ENCODE measurements at places on chromosomes 5 and 9.
A peak's percentile ranks its signal among the peaks of the same experiment; 100 is the strongest.

DNA sequence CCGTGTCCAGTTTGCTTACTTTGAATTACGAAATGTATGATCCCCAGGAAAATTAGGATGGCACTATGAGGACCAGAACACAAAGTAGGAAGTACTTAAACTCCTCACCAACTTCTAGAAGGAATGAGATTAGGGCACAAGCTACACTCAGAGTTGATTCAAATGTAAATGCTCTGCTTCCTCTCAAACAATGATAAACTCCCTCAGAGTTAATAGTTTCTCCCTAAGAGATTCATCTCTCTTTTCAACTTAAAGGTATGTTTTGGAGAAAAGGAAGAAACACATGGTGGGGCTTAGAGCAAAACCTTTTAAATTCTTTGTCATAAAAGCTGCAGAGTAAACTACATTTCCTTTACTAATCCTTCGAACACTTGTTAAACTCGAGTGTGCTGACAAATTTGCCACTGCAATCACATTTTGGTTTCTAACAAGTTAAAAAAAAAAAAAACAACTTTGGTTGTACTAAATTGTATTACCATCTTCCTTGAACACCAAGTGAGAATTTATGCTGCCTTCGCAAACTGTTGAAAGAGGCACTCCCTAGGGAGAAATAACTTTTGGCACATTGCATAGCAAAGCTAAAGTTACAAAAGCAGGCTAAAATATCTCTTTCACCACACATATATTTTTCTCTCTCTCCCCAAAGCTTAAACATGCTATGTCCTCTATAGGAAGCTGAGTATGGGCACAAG, 66.6 kb downstream of the DENND1A start:
- no peak for DNase-seq

GRCh38 chr9:110207071-110207641, 803 bp downstream of the C9orf152 start:
- no peak for DNase-seq

- no peak for DNase-seq
These were observed 1.4 kb downstream of the ODF2 start for GRCh38 chr9:128457207-128457606.

DNA sequence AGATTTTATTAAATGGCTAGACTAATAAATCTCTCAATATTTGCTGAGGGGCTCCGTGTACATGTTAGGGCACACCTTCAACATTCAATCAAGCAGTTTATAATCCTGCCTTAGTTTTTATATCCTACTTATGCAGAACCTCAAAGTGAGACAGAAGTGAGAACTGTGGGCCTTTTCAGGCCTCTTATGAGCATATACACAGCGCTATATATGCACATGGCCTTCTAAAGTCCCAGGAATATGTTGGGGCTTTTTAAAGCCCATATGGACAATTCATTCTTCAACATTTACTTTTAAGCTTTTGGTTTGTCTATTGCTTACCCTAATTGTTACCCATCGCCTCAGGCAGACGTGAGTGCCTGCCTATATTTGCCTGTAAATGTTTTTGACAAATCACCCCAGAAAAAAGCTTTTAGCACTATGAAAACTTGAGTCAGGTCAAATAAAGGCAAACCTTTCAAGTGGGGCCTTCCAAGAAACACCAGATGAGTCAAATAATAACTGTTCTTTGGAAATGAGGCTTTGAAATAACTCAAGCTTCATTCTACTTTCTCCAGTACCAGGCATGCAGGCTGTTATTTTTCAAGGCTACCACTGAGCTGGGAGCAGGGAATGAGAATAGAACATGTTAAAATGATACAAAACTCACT, 58.2 kb downstream of the ESM1 start:
- DNase-seq: no peak

- DNase-seq: peak; percentile 53
These were observed at the start of gene ARSB for GRCh38 chr5:78985116-78985724. Gene ARSB, minus strand, starts transcription at chr5:78985310. Its CDS starts 62 bp downstream, at chr5:78985248.

- DNase-seq: no peak
These were observed 16.2 kb upstream of the MGAT1 start for GRCh38 chr5:180818677-180819341.

- DNase-seq: no peak
These were observed 19.7 kb upstream of the CSF1R start for GRCh38 chr5:150105928-150106615.

GRCh38 chr5:141182248-141182647, at the start of gene PCDHB16:
Gene PCDHB16, plus strand, starts transcription at chr5:141182387. Its CDS starts 173 bp downstream, at chr5:141182560.
- DNase-seq: no peak

- DNase-seq: no peak
These were observed 121.4 kb downstream of the DOCK8 start for GRCh38 chr9:336039-336438.

GRCh38 chr9:89312222-89312571, 1.2 kb downstream of the CKS2 start:
- DNase-seq: peak; percentile 49

- DNase-seq: no peak
These were observed 28.4 kb downstream of the EHMT1 start for GRCh38 chr9:137647096-137647714.

DNA sequence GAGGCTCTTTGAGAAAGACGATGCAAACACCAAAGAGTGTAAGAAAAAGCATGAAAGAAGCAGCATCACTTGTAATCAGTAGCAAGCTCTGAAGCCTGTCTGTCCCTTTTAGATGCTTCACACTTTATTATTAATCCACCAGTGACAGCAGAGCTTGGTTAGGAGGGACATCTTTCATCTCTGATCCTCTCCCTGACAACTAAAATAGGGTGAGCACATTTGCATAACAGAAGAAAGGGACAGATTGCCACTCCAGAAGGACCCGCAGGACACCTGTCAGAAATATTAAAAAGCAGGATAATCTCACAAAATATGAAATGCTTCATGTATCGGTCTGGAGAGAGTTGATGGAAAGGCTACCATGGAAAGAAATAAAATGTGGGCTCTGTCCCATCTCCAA, 71.4 kb upstream of the MAP1B start:
- no peak for DNase-seq

DNA sequence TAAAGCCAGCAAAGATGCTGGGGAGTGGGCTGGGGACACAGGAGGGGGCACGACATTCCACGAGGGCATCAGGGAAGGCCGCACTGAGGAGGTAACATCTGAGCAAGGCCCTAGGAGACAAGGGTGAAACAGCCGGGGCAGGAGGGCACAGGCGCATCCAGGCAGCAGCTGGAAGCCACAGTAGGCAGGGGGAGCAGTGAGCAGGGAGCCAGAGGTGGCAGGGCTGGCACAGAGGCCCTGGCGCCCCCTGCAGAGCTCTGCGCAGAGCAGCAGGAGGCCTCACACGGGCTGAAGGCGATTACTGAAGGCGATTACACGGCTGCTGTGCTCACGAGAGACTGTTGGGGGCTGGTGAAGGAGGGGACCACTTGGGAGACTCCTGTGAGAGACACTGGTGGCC, 15.4 kb downstream of the LMAN2 start:
- no peak for DNase-seq

GRCh38 chr5:154179846-154180710, 10.5 kb upstream of the GALNT10 start:
- peak; percentile 75 for DNase-seq

DNA sequence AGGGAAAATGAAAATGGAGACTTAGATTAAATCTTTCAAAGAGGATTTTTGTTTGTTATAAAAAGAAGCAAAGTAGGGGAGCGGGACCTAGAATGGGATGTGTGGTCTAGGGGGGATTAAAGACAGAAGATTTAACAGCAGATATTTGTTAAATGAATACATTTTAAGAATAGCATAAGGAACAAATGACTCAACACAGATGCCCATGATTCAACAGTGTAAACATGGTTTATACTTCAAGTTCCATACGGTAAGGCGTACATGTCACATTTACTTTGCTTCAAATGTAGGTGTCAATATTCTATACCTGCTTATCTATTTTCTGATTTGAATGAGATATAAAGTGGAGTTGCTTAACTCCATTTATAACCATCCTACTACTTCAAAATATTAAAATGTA, 1.5 kb downstream of the TICAM2 start:
- no peak for DNase-seq

DNA sequence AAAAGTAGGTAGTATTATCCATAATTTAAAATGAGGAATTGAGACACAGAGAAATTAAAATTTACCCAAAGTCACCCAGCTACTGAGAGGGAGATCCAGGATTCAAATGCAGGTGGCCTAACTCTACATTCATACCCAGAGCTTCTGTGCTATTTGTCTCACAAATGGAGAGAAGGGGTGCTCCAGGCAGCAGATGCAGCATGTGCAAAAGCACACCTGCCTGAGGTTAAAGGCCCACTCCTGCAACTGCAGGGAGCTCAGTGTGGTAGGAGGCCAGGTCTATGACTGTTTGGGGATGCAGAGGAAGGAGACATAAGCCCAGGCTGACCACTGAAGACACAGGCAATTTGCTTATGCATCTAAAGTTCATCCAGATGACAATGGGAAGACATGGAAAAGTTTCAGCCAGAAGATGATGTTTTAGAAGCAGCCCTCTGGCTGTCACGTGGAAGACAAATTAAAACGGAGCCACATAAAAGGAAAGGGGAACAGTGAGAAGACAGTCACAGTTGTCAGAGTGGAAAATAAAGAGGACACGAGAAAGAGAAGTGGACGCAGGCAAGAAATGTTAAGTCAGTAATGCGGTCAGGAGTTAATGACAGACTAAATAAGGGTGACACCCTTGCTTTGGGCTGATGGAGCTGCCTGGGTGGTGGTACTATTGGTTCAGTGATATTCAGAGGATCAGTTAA, 214.7 kb downstream of the EBF1 start:
- DNase-seq: no peak

DNA sequence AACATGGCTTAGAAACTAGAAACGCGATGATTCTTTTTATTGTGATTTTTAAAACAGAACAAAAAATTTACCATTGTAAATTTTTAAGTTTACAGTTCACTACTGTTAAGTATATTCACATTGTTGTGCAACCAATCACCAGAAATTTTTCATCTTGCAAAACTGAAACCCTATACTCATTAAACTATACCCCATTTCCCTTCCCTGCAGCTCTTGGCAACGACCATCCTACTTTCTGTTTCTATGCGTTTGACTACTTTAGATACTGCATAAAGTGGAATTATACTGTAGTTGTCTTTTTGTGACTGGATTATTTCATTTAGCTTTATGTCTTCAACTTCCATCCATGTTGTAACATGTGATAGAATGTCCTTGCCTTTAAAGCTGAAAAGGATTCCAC, 52.5 kb downstream of the SPOCK1 start:
- DNase-seq: no peak

- no peak for DNase-seq
These were observed 17.4 kb upstream of the TNFAIP8 start for GRCh38 chr5:119338326-119338946.

GRCh38 chr5:35813521-35813920, 43.2 kb upstream of the IL7R start:
- DNase-seq: no peak

GRCh38 chr5:68953231-68953874, 140.5 kb upstream of the SLC30A5 start:
- DNase-seq: no peak

- DNase-seq: no peak
These were observed 54.5 kb upstream of the GARNL3 start for GRCh38 chr9:127209948-127210640.

GRCh38 chr9:81827616-81828296, 100.5 kb upstream of the SPATA31D4 start:
- DNase-seq: peak; percentile 97

DNA sequence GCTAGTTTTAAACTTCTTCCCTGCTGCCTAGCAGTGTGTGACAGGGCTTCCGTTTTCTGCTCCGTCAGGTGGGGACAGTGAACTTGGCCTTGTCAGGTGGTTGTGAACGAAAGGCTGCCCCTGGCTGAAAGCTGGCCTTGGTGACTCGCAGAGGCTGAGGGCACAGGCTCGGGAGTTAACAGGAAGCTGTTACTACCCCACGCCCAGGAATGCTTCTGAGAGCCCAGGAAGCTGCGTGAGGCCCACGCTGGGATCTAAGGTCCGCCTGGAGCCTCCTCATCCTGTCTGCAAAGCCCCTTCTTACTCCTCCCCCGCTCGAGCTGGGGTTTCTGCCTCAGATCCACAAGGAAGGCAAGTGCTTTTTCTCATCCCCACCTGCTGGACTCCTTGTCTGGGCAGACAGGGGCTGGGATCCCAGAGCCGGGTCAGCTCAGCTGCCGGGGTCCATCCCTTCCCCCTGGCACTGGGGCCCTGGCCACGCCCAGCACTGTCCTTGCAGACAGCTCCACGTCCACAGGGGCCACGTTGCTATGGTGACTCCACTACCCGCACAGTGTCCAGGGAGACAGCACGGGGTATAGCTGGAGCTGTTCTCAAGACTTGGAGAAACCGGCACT, 124.7 kb upstream of the TBC1D2 start:
- no peak for DNase-seq

DNA sequence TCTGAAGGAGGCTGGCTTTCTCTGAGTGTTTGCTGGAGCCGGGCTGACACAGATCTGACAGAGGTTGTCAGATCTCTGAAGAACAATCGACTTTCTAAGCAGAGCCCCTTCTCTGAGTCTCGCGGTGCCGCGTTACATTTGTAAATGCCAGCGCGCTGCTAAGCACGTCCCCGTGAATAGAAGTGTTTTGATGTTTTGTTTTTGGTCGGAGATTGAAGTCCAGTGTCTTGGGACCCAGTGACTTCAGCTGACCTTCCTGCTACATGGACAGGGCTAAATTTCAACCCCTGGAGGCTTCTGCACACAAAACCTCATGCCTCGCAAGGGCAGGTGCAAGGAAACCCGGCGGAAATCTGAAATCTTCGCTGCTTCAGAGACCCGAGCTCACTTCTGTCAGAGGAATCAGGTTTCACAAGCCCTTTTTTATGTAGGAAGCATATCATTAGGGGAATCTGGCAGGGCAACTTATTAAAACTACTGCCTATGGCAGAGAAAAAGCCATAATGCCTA, 27.2 kb downstream of the NEUROG1 start:
- no peak for DNase-seq
